ENCODE measurements at places on chromosomes 2 and 18. TPM values are rescaled to one million over a fixed set of nuclear protein-coding genes. Genes with fewer than 3 reads are reported as not detected.

AAMP gene
- total RNA-seq = 165 TPM

DNA sequence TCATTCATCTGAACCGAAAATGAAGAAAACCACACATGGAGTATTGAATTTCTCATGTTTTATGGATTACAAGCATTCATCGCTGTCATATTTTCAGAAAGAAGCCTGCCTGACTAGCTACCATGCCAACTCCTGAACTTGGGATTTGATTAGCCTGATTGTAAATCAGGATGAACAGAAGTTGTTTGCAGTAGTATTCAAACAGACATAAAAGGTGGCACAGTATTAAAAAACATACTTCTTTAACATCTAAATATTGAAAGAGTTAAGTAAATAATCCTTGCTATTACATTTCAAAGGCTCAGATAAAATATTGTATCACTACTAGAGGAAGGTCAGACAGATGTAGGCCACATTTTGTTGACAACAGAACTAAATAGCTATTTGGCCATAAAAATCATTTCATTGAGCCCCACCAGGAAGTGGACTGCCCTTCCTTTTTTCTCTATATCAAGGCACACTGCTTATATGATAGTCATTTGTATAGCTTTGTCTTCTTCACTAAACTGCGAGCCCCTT, 21.6 kb downstream of the SLC38A11 start:
- DNase-seq = no peak

GRCh38 chr2:149160195-149160594, 121.7 kb downstream of the LYPD6B start:
- DNase-seq = no peak

- DNase-seq = no peak
These were observed 116.8 kb upstream of the GATA6 start for GRCh38 chr18:22052405-22053105.
